CD4-positive, alpha-beta T cell treated with Interferon alpha-2 for 1 hour (primary cell): ENCODE measurements at places on chromosomes 5 and 9.

- no peak for DNase-seq
Observed at GRCh38 chr9:86281593-86282076, 703 bp downstream of the ISCA1 start.

DNA sequence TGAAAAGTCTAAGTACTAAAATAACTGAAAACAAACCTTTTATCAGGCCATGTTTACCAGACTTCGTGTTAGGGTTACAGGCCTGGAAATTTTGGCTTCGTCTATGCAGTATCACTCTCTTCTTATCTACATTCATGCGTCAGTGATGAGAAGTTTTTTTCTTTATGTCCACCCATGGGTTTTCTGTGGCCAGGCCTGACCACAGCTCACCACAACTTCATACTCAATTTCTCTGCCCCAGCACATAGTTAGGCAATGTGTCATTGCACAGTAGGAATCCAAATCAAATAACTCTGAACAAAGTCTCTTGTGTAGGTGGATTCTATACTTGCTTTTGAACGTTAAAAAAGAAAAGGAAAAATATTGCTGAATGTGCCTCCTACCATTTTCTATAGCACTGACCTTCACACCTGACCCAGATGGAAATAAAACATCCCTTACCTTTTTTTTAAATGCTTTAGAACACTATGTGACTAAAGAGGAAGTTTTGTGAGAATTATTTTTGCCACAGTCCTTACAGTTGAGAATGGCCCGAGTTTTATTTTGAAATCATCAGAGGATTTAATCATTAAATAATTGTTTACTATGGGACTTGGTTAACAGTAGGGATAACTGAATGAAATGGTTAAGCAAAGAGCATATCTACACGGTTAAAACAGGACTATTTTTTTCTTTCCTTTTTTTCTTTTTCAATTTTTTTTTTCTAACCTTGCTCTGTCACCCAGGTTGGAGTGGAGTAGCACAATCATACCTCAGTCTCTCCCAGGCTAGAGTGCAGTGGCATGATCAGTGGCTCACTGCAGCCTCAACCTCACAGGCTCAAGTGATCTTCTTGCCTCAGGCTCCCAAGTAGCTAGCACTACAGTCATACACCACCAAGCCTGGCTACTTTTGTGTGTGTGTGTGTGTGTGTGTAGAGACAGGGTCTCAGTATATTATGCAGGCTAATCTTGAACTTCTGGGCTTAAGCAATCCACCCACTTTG lies 1247.0 kb upstream of the ACO1 start:
- no peak for DNase-seq

GRCh38 chr5:30698217-30698616 lies 495.3 kb upstream of the CDH6 start:
- no peak for DNase-seq

DNA sequence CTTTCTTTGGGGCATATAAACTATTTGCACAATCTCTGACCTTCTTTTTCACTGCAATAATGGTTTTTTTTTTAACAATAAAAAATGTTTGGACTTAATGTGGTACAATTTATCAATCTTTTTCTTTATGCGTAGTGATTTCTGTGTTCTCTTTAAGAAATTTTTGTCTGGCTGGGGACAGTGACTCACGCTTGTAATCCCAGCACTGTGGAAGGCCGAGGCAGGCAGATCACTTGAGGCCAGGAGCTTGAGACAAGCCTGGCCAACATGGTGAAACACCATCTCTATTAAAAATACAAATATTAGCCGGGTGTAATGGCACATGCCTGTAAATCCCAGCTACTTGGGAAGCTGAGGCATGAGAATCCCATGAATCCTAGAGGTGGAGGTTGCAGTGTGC lies 72.3 kb downstream of the STK32A start:
- no peak for DNase-seq

DNA sequence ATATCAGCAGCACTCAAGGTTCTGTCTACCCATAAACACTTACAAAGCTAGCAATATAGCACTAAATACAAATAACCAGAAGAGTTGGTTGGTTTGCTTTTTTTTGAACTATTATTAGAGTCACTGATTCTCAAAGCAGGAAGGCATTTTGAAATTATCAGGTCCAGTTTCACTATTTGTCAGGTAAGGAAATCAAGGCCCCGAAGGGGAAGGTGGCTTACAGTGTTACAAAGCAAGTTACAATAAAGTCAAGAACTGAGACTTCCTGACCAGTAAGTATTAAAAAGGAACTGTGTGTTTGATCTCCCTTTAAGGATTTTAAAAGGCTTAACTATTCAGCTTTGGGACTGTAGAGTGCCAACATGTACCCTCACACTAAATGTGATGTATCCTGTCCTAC lies 10.8 kb downstream of the C5orf15 start:
- no peak for DNase-seq

- DNase-seq = no peak
Observed at GRCh38 chr5:78204241-78204640, 90.3 kb downstream of the AP3B1 start.

- DNase-seq = no peak
Observed at GRCh38 chr5:68562308-68562707, 346.8 kb downstream of the PIK3R1 start.

DNA sequence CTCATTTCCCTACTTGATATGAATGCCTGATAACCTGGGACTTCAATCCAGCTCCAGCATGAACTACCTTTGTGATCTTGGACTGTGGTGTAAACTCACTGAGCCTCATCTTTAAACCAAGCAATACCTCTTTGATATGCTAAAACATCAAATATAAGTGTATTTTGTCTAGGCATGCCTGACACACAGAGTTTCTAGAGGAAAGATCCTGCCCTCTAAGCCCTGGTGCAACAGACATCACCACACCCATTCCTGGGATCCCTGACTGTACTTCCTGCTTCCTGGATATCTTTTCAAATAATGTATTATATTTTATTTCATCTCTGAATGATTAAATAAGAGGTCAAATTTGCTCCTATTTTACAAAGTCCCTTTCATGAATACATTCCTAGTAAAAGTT lies 55.8 kb downstream of the ANXA2R start:
- DNase-seq = no peak

DNA sequence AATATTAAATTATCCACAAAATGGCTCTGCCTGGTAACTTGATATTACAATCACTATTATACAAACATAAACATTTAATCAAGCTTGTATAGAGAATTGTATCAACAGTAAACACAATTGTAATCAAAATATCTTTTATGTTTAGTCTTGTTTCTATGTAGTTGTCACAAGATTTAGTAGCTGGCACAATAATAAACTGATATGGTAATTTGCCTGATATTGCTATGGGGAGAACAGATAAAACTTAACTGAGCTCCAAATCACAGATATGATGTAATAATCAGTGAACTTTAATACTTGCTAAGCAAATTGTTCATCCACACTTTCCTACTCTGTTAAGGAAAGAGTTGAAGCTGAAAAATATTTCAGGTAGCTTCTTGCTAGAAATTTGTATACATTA lies 189.8 kb downstream of the MPDZ start:
- DNase-seq = no peak

- DNase-seq = no peak
Observed at GRCh38 chr9:81666123-81666522, 23.2 kb downstream of the TLE1 start.

- no peak for DNase-seq
Observed at GRCh38 chr9:107175816-107176435, 107.2 kb upstream of the RAD23B start.

DNA sequence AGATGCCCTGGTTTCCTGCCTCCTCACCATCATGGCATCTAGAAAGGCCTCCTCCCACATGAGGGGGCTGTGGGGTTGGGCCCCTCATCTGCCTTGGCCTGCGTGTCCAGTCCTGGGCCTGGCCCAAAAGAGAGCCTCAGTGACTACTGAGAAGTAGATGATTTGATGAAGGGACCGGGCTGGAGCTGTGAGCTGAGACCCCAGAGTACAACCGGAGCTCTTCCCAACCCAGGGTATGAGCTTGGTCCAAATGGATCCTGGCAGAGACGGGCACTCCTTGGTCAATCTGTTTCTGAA lies 62.9 kb downstream of the FGF18 start:
- no peak for DNase-seq

DNA sequence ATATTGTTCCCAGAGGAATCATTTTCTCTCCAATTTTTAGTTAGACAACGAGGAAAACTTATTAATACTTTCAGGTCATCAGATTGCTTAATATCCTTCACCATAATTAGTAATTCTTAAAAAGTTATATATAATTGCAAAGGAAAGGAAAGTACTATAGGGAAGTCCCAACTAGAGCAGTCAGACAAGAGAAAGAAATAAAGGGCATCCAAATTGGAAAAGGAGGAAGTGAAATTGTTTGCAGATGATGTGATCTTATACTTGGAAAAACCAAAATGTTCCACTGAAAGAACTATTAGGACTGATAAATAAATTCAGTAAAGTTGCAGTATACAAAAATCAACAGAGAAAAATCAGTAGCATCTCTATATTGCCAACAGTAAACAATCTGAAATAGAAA lies 223.5 kb upstream of the MEF2C start:
- DNase-seq = no peak

DNA sequence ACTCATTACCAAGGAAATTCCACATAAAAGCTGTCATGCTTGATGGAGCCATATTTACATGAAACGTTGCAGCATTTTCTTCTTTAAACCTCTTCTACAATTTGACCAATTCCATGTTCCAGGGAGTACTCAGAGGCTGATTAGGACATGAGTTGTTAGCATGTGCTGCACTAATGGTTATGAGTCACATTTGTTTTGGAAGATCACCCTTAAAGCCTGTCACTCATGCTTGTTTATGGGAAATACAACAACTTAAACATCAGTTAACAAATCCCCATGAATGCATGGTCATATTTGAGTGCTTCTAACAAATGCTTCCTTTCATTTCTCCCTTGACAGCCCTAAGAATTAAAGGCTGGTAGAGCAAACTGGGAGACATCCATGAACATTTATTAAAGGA lies 156.1 kb downstream of the GHR start:
- DNase-seq = no peak

DNA sequence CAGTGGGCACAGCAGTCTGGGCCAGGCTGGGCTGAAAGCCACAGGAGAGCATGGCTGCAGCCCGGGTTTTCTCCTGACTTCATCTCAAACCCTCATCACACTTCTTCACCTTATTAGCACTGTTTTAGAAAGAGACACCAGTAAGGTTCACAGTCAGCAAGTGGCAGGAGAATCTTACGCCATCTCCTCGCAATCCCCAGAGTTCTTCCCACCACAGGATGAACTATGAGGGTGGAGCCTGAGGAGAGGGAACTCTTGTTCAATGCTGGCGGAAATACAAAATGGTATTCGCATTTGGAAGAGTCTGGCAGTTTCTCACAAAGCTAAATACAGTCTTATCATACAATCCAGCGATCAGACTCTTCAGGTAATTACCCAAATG lies 14.7 kb downstream of the BICD2 start:
- no peak for DNase-seq

- DNase-seq = no peak
Observed at GRCh38 chr5:32507738-32508434, 63.3 kb upstream of the ZFR start.

DNA sequence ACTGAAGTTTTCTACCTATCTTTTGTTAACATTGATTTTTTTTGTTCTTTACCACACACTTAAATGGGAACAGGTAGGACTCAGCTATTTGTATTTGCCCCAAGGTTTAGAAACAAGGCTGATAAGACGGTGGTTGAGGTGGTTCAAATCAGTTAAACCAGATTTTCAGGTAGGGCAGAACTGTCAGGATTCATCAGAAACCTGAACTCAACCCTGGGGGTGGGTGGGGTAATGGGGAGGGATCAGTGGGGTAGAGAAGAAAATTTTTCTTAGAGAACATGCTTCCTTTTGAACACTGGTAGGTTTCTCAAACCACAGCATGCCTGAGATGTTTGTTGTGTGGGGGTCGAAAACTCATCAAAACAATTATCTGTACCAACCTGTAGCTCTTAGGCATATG lies 113.0 kb downstream of the BASP1 start:
- no peak for DNase-seq
